NCI-H2171 treated with DMSO at 0.1 percent for 48 hours (cell line): ENCODE measurements at places on chromosomes 12 and 14.
A peak's percentile ranks its signal among the peaks of the same experiment; 100 is the strongest.

DNA sequence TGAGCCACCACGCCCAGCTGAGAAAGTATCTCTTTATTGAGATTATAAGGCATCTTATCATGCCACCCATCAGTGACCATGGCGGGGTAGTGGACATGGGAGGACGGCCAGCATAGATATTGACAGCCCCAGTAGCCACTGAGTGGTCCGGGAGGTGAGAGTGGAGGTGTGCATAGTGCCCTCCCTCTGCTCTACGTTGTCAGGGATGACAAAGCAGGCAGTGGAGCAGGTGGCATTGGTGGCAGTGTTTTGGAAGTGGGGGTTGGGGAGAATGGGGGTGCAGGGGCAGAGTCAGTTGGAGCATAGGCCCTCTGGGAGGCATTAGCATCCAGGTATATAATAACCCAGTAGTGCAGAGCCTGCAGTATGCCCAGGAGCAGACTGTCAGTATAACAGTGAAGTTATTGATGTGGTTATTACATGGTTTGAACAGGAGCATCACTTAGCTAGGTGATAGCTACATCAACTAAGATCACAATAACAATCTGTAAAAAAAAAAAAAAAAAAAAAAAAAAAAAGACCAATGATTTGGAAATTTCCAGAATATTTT, 41.1 kb downstream of the GNG2 start:
- DNase-seq, result no peak

DNA sequence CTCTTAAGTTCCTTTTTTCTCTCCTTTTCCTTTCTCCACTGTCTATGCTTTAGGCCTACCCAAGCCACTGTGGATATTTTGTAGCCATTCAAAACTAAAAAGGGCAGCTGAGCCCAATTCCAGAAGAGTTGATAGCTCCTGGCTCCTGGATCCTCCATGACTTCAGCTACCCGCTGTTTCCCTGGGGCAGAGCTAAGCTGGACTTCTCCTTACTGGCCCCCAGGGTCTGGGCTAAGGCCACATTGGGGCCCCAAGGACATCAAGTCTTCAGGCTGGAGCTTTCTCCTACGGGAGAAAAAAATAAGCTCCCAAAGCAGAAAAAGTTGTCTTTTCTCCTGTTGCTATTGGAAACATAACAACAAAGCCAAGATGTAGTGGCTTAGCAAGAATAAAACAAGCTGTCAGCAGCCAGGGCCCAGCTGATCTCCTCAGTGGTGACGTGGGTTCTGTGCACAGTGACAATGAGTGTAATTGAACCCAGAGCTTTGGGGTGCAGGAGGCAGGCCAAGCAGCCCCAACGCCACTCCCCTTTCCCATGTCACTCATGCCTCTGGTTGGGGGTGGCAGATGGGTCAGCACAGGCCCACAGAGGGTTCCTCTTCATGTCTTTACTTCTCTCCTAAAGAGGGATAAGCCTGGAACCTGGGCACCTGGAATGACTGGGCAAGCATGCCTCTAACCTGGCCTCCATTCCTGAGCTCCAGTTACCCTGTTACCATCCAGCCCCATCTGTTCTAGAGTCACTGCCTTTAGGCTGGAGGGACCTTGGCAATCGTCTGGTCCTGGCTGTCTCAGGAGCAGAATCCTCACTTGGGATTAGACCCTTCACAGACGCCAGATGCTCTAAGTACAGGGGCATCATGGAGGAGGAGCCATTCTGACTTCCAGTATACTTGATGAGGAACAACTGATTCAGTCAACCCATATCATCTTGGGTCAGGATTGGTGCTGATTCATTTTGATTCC, 171.2 kb downstream of the ZFP36L1 start:
- peak; percentile 57 for DNase-seq

DNA sequence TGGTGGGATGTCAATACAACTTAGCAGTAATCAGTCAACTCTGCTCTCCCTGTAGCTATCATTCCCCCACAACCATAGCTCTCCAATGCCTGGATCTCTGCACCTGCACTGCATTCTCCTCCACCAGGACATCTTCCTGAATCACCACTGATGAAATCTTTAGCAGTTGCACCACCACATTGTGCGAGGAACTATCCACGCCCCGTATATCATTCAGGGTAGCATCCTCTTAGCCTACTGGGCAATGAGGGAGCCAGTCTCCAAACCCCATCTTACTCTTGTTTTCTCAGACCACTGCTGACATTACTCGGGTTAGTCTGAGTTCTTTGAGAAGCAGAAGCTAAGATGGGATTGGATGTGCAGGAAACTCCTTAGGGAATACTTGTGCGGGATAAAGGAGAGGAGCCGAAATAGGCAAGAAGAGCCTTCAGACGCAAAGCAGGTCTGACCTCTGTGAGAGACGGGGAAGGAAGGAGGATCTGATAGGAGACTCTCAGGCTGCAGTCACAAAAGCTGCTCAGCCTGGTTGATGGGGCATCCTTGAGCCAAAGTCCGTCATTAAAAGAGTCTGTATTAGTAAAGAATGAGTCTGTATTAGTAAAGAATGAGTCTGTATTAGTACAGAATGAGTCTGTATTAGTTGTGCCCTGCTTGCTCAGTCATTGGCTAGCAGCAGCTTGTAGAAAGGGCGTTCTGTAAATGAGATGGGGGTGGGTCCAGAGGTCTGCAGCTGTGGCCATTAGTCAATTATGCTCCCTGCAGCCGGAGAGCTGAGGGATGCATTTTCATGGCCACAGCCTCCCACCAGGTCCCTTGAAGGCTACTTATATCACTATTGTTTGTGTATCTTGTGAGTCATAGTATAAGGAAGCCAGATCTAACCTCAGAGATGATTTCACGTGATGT, 49.6 kb upstream of the RASSF3 start:
- no peak for DNase-seq

- DNase-seq, result no peak
These were observed 21.1 kb downstream of the RASSF8 start for GRCh38 chr12:25979563-25979962.

- DNase-seq, result peak; percentile 18
These were observed 26.2 kb downstream of the RTRAF start for GRCh38 chr14:52015411-52016030.
